ENCODE measurements at places on chromosomes 2 and 18.

DNA sequence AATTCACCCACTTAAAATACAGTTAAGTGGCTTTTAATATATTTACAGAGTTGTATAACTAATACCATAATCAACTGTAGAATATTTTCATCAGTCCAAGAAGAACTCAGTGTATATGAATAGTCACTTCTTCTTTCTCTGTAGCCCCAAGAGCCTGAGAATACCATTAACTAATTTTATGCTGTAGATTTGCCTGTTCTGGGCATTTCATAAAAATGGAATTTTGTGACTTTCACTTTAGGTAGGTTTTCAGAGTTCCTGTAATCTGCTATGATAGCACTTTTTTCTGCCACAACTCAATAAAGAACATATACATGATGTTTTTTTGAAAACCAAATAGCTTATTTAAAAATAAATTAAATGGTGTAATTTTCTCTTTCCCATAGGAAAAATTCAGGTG, 57.6 kb downstream of the CCDC102B start:
- DNase-seq = no peak

GRCh38 chr2:144942516-144943256, 422.8 kb upstream of the ZEB2 start:
- DNase-seq = no peak

DNA sequence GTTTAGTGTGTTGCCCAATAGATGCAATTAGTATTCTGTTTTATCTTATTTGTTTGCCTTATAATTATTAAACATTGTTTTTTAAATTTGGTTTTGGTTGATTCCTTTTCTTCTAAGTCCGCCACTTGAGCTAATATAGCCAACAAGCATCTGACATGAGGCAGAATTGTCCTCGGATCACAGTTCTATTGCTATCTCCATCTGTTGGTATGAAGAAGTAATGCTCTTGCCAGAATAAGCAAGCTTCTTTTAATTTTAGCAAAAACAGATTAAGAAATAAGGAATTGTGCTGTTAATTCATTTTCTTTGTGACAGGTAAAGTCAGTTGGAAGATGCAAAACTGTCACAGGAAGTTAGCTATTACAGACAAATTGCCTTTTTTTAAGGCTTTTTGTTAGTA, 54.3 kb downstream of the R3HDM1 start:
- DNase-seq = no peak

DNA sequence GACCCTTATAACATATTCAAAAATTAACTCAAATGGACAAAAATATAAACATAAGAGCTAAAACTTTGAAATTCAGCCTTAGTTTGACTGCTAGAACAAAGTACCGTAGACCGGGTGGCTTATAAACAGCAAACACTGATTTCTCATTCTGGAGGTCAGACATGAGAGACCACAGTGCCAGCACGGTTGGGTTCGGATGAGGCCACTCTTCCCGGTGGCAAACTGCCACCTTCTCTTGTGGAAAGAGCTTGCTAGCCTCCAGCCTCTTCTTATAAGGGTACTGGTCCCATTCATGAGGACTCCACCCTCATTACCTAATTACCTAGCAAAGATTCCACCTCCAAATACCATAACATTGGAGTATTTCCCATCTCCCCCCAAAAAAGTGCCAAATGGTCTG, 91.3 kb downstream of the FAM210A start:
- DNase-seq = no peak

- DNase-seq = no peak
These were observed 34.4 kb upstream of the LYPD6 start for GRCh38 chr2:149296031-149296430.

- DNase-seq = no peak
These were observed 105.4 kb downstream of the ACOXL start for GRCh38 chr2:110837446-110838409.

DNA sequence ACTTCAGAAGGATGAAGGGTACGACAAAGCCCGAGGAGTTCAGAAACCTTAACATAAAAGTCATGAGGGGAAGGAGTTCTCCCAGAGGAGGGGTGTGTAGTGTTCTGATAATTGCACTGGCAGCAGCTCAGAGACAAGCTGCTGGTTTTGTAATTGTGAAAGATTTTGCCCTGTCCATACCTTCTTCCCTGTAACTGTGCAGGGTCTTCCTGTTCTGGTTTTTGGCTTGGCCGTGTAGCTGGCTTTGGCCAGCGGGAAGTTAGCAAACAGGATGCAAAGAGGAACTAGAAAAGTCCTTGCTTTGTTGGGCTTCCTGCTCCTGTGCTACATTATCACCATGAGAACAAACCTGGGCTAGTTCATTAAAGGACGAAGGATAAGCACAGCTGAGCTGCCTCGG, 160.8 kb downstream of the LPIN1 start:
- DNase-seq = no peak

GRCh38 chr18:48837676-48838075, 113.1 kb downstream of the SMAD7 start:
- no peak for DNase-seq

DNA sequence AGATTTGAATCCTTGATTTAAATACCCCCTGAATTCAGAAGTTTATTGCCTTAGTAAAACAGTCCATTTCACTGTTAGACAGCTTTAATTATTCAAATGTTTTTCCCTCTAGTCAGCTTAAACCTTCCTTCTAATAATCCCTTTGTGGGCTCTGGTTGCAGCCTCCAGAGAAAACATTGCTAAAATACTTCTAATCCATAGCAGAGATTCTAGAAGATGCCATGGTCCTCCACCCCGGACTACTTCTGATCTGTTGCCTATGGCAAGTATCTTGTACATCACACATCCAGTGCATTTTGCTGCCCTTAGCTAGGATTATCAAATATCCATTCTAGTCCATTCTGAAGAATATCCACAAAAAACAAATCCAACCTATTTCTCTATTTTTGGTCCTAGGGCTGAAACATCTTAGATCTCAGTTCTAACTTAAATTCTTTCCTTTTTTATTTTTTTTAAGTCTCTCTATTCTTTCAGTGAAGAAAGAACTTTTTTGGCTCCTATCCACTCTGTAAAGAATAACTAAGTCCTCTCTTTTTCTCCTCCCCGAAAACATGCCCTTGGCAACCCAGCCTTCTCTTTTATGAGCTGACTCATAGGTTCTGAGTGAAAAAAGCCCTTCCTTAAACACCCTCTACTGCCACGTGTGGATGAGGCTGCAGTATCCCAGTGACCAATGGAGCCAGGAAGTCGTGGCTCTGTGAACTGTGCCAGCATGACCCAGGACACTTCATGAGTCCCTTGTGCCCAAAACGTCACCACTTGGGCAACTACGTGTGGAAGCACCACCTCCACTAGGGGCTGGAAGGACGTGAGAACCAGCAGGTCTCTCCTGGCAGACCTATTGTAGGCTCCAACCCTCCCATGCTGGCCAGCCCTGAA, 349.8 kb downstream of the TNS1 start:
- DNase-seq = no peak

GRCh38 chr2:8495189-8495989, 186.5 kb upstream of the ID2 start:
- no peak for DNase-seq

DNA sequence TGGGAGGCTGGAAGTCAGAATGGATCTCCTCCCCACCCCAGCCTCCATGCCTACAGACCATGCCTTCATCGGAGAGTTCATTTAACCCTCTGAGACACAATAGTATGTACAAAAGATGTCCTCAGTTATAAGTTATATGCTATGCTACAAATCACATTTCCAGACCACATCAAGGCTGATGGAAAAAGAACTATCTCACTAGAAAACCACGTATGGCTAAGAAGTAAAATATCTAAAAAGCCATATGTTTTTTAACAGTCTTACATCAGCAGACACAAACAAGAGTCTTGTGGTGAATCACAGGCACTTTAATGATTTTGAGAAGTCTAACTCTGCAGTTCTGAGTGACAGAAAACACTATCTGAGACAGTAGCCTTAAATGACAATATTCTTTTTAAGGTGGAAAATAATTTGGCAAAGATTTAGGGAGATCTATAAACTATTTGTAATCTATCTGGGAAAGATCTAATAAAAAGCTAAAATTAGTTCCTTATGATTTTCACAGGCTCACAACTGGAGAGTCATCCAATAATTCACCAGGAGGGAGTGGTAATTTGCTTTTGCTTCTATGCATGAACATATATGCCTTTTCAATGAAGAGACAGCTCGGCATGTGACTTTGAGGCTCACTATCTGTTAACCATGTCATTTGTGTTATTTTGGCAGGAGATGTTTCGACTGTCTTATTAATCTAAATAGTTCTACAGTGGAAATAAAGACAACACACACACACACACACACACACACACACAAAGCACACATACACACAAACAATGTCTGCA, 197.5 kb downstream of the IRS1 start:
- DNase-seq = no peak

Data from stimulated activated CD4-positive, alpha-beta T cell treated with anti-CD3 and anti-CD28 coated beads, Interleukin-15, amount 100 ng/mL, for 24 hours (primary cell).